ENCODE measurements at places on chromosomes 3 and 15.

- peak; percentile 34 for DNase-seq
Measured at GRCh38 chr3:154191520-154191919, 70.3 kb downstream of the ARHGEF26 start.

DNA sequence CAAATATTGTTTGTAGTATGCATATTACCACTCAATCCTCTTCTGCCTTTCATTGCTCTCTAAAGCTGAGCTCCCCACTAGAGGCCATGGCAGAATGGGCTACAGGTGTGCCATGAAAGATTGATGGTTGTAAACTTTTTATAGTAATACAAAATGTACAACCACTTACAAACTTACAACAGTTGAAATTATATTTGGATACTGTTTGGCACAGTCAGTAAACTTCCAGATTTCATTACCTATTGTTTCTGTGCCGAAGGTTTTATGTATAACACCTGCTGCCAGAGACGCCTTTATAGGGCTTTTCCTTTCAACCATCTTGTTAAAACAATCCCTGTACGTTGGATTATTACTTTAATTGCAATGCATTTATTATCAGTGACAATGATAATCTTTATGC is 7.0 kb downstream of the ROPN1 start:
- DNase-seq = no peak

GRCh38 chr3:115832265-115832664 is 209.0 kb downstream of the GAP43 start:
- DNase-seq = no peak

DNA sequence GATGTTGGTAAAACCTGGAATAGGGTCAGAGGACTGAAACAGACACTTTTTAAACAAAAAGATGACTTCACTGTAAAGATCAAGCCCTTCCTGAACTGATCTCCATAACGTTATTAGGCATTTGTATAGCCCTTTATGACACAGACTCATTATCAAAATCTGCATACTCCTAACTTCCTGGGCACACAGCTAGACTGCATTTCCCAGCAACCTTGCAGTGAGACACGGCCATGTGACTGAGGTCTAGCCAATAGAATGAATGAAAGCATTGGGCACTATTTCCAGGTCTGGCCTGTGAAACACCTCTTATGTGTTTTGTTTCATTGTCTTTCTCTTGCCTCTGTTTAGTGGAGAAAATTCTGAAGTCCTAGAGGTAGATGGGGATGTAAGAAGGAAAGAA is 270.4 kb downstream of the NR1D2 start:
- no peak for DNase-seq

GRCh38 chr15:74750751-74751150 is 2.1 kb downstream of the CYP1A2 start:
- DNase-seq = no peak

DNA sequence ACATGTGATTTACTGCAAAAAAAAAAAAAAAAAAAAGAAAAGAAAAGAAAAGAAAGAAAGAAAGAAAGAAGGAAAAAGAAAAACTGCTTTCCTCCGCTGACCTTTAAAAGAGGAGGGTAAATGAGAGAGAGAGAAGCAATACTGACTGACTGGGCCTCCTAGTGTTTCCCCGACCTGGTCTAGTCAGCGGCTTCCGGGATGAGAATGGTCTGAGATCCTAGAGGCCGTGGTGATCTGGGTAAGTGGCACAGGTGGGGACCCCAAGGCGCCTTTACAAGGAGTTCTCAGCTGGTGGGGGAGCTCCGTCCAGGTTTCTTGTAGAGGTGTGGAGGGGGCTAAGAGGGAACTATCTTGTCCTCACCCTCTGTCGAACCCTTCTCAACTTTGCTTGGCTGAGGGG is 223.1 kb downstream of the MEIS2 start:
- DNase-seq = no peak

- DNase-seq = no peak
Measured at GRCh38 chr15:59280855-59281254, 74.2 kb downstream of the LDHAL6B start.

GRCh38 chr3:65252266-65252665 is 564.5 kb upstream of the ADAMTS9 start:
- peak; percentile 59 for DNase-seq

GRCh38 chr3:14175383-14176037 is 2.9 kb downstream of the XPC start:
- no peak for DNase-seq

DNA sequence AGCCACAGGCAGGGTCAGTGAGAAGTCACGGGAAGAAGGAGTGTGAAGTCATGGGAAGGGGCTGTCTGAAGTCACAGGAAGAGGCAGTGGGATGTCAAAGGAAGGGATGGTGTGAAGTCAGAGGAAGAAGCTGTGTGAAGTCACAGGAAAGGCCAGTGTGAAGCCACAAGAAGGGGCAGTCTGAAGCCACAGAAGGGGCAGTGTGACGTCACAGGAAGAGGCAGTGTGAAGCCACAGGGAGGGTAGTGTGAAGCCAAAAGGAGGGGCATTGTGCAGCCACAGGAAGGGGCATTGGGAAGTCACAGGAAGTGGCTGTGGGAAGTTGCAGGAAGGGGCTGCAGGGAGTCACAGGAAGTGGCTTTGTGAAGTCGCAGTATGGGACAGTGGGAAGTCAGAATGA is 35.1 kb downstream of the GASK1A start:
- DNase-seq = no peak

DNA sequence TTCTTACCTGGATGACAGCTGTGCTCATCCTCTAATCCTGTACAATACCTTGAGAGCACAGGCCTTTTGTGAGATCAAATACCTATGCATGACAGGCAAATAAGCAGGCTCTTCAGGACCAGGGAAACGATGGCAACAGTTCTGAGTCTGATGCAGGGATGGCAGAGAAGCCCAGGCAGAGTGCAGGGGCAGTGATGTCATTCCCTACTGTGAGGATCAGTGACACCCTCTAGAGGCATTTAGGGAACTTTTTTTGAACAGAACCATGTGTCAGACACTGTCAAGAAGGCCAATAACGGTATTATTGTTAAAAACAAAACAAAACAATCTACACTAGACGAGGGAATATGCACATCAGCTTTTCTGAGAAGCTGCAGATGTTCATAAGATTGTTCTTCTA is 314.8 kb upstream of the CTDSPL start:
- DNase-seq = no peak

GRCh38 chr15:88529021-88529630 is 17.4 kb downstream of the DET1 start:
- DNase-seq = peak; percentile 88

GRCh38 chr15:70264738-70265465 is 167.2 kb upstream of the TLE3 start:
- no peak for DNase-seq

- DNase-seq = peak; percentile 46
Measured at GRCh38 chr15:68725736-68726135, 95.0 kb downstream of the ANP32A start.

DNA sequence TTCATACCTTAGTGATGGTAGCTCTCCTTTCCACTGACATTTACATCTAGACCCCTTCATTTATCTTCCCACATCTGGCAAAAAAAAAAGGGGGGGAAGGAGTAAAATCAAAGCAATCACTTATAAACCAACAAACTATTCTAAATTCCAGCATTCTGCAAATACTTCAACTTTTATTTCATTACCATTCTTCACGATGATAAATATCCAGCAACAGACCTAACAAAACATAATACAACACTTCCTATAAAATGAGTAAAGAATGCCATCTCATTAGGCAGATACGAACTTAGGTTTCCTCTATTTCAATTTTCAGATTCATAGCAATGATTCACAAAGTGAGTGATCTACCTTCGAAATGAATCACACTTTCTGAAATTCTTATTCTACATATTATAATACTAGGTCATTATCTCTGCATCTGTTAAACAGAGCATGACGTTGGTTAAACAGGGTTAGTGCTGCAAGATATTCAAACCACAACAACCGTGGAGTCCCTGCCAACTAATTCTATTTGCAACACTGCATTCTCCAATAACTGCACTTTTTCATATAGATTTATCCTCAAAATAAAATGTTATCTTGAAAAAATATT is at the start of gene LRRFIP2:
Gene LRRFIP2 (minus strand): TSS at position 51 of the 595 bp plus-strand sequence. CDS start 25,599 bp downstream, outside the sequence.
- peak; percentile 78 for DNase-seq

DNA sequence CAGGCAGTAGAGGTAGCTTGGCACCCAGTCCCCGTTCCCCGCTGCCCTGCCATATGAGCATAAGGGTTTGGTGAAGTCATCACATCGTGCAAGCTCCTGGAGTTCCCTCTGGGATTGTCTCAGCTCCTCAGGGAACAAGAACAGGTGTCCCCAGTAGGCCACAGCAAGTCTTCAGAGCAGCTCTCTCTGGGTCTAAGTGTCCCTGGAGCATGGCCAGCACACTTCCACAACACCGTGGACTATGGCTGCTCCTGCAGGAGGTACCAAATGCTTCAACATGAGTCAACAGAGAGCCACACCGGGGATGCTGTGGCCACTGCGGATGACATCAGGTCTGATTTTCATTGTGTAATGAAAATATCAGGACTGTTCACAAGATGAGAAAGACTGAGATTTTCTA is 23.1 kb downstream of the ABHD6 start:
- DNase-seq = no peak

DNA sequence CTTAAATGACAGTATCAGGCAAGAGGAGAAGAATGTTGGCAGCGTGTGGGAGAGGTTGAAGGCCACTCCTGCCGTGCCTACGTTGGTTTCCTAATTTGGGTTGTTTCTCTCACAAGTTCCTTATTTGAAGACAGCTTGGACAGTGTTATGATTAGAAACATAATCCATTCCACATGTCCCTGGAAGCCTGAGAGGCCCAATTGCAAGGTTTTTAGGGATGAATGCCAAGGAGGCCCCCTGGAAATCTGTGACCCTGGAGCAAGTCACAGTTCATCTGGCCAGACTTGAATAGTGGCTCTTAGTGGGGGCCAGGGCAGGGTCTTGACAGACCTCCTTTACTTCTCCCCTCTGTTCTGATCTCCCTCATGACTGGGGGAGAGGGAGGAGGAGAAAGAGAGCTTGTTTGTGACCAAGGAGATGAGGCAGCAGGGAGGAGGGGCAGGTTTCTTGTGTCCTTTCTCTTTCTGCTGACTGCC is 584.4 kb upstream of the TBL1XR1 start:
- DNase-seq = peak; percentile 38

GRCh38 chr15:90300988-90301706 is 35.7 kb downstream of the NGRN start:
- DNase-seq = peak; percentile 41

DNA sequence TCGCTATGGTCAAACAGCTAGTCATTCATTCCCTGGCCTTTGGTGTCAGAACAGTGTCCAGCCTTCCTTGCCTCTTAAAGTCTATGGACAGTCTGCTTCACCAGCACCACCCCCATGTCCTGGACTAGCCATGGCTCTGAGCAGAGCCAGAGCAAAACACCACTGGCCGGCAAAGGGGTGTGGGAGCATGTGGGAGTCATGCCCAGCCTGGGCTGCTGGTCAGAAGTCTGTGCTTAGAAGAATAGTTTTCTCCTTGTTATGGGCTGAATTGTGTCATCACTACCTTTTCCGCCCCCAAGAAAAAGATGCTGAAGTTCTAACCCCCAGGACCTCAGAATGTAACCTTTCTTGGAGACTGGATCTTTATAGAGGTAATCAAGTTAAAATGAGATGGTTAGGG is 132.9 kb upstream of the LPP start:
- DNase-seq = peak; percentile 80

- no peak for DNase-seq
Measured at GRCh38 chr15:101407439-101407838, 82.1 kb downstream of the PCSK6 start.

GRCh38 chr3:175212896-175213295 is 353.8 kb downstream of the NAALADL2 start:
- peak; percentile 21 for DNase-seq

DNA sequence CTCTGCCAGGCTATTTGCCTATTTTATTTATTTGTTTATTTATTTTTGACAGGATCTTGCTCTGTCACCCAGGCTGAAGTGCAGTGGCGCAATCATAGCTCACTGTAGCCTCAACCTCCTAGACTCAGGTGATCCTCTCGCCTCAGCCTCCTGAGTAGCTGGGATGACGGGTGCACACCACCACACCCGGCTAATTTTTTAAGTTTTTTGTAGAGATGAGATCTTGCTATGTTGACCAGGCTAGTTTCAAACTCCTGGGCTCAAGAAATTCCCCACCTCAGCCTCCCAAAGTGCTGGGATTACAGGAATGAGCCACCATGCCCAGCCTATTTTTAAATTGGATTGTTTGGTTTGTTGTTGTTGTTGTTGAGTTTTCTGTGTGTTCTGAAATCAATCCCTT is 5.5 kb downstream of the NDUFB5 start:
- no peak for DNase-seq
